ENCODE measurements at places on chromosomes 6 and 20. TPM values are rescaled to one million over a fixed set of nuclear protein-coding genes. Genes with fewer than 3 reads are reported as not detected.

DNA sequence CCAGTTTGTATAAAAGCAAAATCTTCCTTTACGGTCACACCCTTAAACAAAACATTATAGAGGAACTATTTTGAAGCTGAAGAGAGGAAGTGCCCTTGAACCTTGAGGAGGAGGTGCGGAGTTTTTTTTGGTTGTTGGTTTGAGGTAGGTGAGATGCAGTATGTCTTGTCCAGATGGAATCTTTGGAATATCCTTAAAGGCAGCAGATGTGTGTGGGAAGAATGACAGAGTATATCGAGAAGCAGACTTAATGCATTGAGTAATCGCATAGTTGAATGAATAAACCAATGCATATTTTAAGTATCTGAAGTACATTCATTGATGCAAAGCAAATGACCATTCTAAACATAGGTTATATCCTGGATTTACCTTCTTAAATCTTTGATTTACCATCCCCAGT, 49.9 kb downstream of the AIG1 start:
- no peak overlapping the region for H3K4me3 ChIP-seq
- H3K27ac ChIP-seq = no peak overlapping the region
- peak; percentile 25 for DNase-seq
- H3K27me3 ChIP-seq = no peaks in the 10 kb centered on the region

DNA sequence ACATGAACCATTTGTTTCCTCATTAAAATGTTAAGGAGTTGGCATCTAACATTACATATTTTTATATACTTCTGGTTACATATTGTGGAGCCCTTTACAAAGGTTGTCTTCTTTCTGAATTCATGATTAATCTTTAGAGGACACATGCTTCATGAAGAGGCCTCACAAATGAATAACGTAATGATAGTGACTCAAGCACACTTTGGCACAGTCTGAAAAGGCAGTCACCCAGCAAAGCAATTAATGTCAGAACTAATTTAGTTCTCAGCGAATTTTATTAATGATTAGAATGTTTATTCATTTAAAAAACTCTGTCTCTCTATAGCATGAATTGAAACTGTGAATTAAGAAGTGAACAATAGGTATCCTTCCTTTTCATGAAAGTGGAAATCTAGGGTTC, 854.2 kb downstream of the PHF3 start:
- no peaks in the 10 kb centered on the region for H3K4me1 ChIP-seq
- H3K36me3 ChIP-seq = no peaks in the 10 kb centered on the region
- no peak overlapping the region for H3K27ac ChIP-seq
- no peak for DNase-seq
- no peaks in the 10 kb centered on the region for H3K27me3 ChIP-seq

GRCh38 chr6:55836945-55837344, 38.4 kb downstream of the BMP5 start:
- H3K4me3 ChIP-seq = no peak overlapping the region
- H3K27me3 ChIP-seq = no peaks in the 10 kb centered on the region
- H3K36me3 ChIP-seq = no peaks in the 10 kb centered on the region
- no peak for DNase-seq
- no peaks in the 10 kb centered on the region for H3K4me1 ChIP-seq

DNA sequence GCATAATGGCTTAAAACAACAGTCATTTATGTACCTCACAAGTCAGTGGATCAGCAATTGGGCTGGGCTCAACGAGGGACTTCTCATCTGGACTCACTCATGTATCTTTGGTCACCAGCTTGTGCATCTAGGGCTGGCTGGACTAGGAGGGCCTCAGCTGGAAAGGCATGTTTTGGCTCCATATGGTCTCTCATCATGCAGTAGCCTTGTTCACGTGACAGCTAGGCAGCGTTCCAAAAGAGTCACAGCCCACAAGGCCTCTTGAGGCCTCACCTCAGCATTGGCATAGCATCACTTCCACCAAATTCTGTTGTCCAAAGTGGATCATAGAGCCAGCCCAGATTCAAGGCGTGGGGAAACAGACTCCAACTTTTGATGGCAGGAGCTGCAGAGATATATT, 110.1 kb downstream of the MAFB start:
- no peak overlapping the region for H3K4me3 ChIP-seq
- H3K4me1 ChIP-seq = no peaks in the 10 kb centered on the region
- H3K27me3 ChIP-seq = peaks cover 2% of the 10 kb centered on the region
- no peaks in the 10 kb centered on the region for H3K36me3 ChIP-seq

DNA sequence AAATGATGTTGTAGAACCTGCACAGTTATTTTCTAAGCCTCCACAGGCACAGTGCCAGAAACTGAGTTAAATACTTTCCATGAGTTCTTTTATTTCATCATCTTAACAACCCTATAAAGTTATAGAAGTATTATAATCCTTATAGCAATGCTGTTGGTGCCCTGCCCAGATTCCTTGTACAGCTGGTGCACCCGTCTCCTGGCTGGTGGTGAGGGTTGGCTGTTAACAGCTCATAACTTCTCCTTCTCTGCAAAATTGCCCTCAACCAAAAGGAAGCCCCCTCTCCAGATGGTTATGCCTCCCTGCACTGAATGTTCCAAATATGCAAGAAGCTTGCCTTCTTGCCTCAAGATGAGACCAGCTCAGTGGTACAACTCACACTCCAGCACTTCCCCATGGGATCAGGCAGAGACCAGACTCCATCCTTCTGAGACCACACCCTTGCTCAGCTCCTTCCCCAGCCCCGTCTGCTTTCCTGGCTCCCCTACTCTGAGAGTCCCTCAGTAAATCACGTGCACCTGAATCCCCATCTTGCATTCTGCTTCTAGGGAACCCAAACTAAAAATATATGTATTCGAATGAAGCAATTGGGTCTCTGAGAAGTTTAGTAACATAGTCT, 304.4 kb upstream of the PLCB4 start:
- DNase-seq = no peak
- no peak overlapping the region for H3K4me3 ChIP-seq
- no peaks in the 10 kb centered on the region for H3K36me3 ChIP-seq
- H3K4me1 ChIP-seq = no peaks in the 10 kb centered on the region
- no peak overlapping the region for H3K27ac ChIP-seq
- H3K27me3 ChIP-seq = no peaks in the 10 kb centered on the region

DNA sequence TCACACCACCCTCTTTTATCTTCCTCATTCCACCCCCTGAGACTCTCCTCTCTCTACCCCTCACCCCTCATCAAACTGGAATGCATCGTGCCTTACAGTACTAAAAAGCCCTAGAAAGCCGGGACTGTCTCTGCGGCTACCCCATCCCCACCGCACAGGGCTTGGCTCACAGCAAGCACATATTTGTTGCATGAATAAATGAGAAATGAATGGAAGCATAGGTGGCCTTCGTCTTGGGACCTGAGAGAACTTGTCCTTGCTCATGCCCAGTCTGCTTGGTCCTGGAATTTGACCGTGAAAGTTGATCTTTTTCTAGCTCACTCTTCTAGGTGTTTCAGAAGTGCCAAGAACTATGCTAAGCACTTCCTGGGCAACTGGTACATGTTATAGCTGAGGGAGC, 53.3 kb downstream of the APCDD1L start:
- no peaks in the 10 kb centered on the region for H3K36me3 ChIP-seq
- H3K27ac ChIP-seq = no peak overlapping the region
- no peak for DNase-seq
- H3K4me1 ChIP-seq = no peaks in the 10 kb centered on the region

GRCh38 chr6:158663625-158664165, 13.8 kb downstream of the SYTL3 start:
- DNase-seq = no peak
- no peak overlapping the region for H3K27ac ChIP-seq
- H3K4me3 ChIP-seq = no peak overlapping the region
- peaks cover 86% of the 10 kb centered on the region for H3K36me3 ChIP-seq

Gene SSTR4
- total RNA-seq = not detected

Gene C20orf202
- total RNA-seq = 0.12 TPM
